ENCODE measurements at places on chromosomes 7 and 10. TPM values are rescaled to one million over a fixed set of nuclear protein-coding genes. Genes with fewer than 3 reads are reported as not detected.

The CYP3A7 gene
- total RNA-seq: not detected

The CPED1 gene
- total RNA-seq: 3.4 TPM

The SYNPO2L gene
- total RNA-seq: not detected

The ABCC2 gene
- total RNA-seq: 0.24 TPM

The CALHM3 gene
- total RNA-seq: not detected

The MACC1 gene
- not detected for total RNA-seq

The PNPLA8 gene
- 29.5 TPM for total RNA-seq

The INHBA gene
- 198 TPM for total RNA-seq

The SSC4D gene
- total RNA-seq: 0.31 TPM

The CYP26A1 gene
- not detected for total RNA-seq

The MYL10 gene
- total RNA-seq: 0.52 TPM

The OR2A42 gene
- 0.08 TPM for total RNA-seq

The PHKG1 gene
- 0.99 TPM for total RNA-seq

The MCM10 gene
- total RNA-seq: 3.7 TPM

The PLEKHS1 gene
- 0.11 TPM for total RNA-seq

The UTF1 gene
- total RNA-seq: not detected

The AMPH gene
- 9.8 TPM for total RNA-seq

The TRPV5 gene
- not detected for total RNA-seq

The LOXL4 gene
- 2.9 TPM for total RNA-seq

The PON1 gene
- not detected for total RNA-seq

The PRKCQ gene
- total RNA-seq: not detected

The PIK3CG gene
- not detected for total RNA-seq

The BCAP29 gene
- 59.5 TPM for total RNA-seq

The WIPF3 gene
- total RNA-seq: not detected

The C7orf57 gene
- total RNA-seq: not detected

Data from osteocyte (in vitro differentiated cells).